GDM1 (cell line): ENCODE measurements at places on chromosomes 2 and 18.

- DNase-seq, result peak; percentile 94
Measured at GRCh38 chr2:68726608-68727367, 7.8 kb upstream of the ARHGAP25 start.

GRCh38 chr2:227430639-227431038, 41.3 kb upstream of the AGFG1 start:
- DNase-seq, result no peak

- no peak for DNase-seq
Measured at GRCh38 chr2:27754831-27755230, 16.7 kb upstream of the MRPL33 start.

GRCh38 chr18:55753643-55754263, 165.8 kb upstream of the TCF4 start:
- no peak for DNase-seq

- no peak for DNase-seq
Measured at GRCh38 chr2:221641181-221641871, 69.2 kb upstream of the EPHA4 start.

DNA sequence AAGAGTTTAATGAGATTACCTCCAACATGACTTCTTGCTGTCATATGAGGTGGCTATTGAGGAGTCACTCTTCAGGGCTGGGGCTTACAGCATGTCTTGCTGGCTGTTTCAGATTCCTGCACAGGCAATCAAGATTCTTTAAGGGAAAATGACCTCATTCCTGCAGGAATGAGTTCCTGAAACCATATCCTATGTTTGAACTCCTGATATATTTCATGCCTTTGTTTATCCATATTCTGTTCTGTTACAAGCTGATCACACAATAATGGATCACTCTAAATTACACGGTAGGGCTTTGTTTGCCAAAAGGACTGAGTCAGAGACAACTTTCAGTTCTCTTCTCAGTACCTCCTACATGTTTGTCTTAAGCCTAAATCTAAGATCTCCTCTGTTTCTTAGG, 879.8 kb upstream of the PIK3C3 start:
- no peak for DNase-seq

DNA sequence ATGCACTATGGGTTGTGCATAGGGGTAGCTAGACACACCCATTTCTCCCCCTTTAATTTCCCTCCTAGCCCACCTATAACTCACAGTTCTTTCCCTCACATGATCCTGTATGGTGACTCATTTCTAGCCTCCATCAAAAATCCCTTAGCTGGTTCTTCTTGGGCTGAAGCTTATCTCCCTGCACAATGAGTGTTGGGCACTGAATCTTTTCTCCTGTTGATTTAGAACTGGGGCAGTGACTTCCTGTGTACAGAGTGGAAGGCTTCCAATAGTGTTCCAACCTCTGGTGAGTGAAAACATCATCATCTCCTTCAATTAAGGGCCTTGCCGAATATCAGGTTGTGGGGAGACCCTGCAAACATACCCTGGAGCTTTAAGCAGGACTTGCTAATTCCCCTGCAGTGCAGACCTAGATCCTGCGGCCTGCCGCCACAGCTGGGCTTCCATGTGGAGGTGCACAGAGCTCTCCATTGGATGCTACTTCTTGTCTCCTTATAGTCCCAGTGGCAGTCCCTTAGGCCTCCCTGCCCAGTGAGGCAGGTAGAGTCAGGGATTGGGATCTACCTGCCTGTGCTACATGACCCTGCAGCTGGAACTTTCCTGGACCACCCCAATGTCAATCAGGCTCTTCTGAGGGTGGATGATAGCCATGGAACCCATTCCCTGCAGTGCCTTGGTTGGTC, 121.8 kb downstream of the PLB1 start:
- DNase-seq, result no peak

DNA sequence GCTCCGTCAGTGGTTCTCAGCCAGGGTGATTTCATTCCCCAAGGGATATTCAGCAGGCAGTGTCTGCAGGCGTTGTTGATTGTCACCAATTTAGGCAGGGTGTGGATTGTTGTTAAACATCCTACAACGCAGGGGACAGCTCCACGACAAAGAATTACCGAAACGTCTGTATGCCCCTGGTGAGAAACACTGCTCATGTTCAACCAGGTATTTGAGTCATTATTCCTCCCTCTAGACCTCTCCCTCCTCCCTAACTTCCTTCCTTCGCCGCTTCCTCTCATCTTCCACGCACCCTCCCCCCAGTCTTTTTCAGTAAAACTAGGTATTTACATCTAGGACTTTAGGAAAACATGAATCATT, 50.8 kb downstream of the NCK2 start:
- no peak for DNase-seq

DNA sequence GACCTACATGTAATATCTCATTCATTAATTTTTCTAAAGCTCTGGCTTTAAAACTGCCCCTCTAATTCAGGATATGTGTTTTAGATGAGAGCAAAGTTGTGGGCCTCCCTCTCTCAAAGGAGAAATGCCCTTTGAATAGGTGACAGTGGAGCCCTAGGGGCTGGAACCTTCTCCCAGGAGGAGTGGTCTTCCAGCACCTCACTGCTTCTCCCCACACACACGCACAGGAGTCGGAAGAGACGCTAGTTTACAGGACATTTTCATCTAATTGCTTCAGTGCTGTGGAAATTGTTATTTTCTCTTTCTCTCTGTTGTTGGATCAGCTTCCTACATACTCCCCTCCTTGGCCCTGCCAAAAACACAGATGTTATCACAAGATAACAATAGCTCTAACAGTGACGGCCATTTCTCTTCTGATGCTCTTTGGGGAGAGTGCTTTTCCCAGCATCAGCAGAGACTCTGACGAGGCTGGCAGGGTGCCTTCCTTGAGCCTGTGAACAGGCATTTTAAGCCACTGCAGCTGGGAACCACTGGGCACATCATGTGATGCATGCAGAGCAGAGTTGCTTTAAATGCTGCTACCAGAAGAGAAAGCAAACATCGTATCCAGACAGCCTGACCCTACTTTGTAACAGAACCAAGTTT, 209.4 kb upstream of the SP5 start:
- DNase-seq, result no peak

DNA sequence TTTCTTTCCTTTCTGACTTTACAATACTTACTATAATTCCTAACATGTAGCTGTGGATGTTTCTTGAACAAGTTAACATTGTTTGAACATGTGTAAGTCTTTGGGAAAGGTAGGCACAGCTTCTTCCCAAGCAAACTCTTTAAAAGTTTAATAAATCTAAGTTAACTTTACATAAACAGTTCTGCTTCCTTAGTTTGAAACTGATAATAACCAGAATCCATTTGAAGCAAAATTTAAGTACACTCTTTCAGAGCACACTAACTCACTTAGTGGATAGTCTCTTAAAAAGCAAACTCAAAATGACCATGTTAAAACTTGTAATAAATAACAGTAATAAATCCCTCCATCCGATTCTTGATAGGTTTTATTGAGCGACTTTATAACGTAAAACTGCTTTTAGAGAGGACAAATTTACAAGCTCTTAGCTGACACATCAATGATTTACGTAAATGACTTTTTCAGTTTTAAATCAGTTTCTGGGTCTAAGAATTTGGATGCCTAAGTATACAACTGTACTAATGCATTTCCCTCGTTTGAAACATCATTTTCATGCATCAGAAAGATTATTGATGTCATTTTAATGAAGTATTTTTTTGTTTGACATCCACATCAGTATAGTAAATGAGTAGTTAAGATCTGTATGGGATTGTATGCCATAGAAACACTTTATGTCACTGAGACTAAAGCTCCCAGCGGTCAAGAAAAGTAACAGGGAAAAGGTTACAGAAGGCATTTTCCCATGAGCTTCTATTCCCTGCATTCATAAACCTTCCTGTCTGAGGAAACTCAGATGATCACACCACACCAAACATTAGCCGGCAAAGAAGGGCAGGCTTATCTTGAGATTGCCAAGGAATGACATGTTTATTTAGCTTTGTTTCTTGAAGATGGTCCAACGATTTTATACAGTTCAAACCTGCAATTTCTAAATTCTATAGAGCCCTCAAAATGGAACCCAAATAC, 67.5 kb downstream of the PDE1A start:
- no peak for DNase-seq

DNA sequence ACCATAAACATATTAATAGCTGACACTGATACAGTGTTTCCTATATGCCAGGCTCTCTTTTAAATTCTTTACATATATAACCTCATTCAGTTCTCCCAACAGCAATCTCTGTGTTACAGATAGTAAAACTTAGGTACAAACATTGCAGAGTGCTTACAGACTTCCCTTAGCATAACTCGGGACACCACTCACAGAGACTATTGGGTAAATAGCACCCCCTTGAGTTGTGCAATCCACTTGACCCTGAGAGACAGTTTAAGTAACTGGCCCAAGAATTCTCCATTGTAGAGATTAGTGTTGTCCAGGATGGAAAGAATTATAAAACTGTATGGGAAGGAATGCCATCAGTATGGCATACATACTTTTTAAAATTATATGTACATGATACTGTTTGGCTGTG, 110.1 kb downstream of the POLE4 start:
- DNase-seq, result no peak

GRCh38 chr18:67094123-67094522, 422.4 kb downstream of the DSEL start:
- no peak for DNase-seq

GRCh38 chr2:189927823-189928222, 134.7 kb downstream of the MSTN start:
- DNase-seq, result no peak

DNA sequence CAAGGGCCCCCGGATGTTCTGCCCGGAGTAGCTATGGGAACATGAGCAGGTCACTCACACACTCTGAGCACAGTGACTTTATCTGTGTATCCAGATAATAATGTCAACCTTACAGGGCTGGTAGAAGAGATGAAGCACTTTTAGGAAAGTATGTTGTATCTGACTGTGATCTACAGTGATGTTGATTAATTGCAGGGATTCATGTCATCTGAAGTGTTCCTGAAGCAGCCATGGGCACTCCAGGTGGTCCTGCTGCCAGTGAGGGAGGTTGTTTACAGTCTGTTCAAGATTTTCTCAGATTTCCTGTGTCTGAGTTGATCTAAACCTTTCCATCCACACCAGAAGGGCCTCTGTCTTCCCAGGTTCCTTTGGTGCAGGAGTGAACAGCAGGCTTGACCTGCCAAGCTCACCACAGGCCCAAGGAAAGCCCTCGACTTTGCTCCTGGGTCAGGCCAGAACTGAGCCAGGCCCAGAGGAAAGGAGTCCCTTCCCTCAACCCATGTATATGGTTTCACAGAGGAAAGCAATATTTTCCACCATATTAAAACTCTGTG, 28.0 kb downstream of the KIAA2012 start:
- no peak for DNase-seq

GRCh38 chr2:8149985-8150539, 531.8 kb upstream of the ID2 start:
- DNase-seq, result no peak

DNA sequence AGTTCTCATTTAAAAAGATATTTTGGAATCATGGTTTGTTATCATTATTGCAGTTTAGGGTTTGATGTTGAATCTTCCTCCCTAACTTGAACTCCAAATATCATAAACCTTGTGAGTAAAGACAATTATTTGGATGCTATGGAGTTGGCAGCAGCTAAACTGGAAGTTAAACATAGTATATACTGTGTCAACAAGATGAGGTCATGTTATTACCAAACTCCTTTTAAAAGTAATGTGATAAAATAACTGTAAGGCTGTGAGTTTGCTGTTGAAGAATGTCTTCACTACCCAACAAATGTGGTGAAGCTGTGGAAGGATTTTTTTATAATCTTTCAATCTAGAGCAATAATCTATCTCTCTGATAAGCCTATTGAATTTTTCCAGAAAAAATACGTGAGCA, 16.0 kb downstream of the DNAH6 start:
- no peak for DNase-seq

DNA sequence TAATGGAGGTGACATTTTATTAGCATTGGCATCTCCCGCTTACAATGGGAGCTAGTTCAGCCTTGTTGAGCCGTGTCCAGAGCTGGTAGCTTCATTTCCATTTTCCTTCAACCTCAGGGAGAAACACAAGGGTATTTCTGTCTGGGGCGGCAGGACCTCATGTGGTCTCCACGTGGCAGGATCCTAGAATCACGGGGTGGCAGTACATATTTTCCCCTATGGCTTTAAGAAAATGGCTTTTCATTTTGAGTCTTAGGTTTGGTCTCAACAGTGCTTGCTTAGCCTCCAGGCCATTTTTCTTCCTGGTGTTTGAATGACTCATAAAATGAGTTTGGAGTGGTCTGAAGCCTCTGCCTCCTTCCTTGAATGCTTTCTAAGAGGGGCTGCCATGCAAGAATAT, 20.3 kb downstream of the CABLES1 start:
- DNase-seq, result no peak

GRCh38 chr2:120817956-120818325, 82.3 kb downstream of the GLI2 start:
- DNase-seq, result no peak

GRCh38 chr2:130963196-130963848, 126.6 kb downstream of the ARHGEF4 start:
- DNase-seq, result no peak

DNA sequence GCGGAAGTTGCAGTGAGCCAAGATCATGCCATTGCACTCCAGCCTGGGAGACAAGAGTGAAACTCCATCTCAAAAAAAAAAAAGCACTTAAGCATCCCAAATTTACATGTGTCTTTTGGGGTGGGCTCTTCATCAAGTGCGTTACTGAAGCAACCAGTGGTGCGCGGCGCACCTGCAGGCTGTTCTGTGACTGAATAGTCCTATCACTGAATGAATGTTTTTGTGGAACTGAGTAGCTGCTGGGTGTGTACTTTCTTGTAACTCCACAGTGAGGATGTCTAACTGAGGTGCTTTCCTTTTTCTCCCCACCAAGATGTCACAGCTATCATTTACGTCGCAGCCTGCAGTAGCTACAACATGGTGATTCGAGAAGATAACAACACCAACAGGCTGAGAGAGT, 17.0 kb downstream of the CHMP1B start:
- DNase-seq, result no peak

- no peak for DNase-seq
Measured at GRCh38 chr2:18506883-18507509, 53.5 kb downstream of the RDH14 start.

GRCh38 chr2:72212486-72212855, 64.8 kb upstream of the CYP26B1 start:
- DNase-seq, result no peak
